ENCODE measurements at places on chromosomes 11 and 22.

GRCh38 chr11:16097543-16097942, 258.8 kb downstream of the SOX6 start:
- DNase-seq: no peak

DNA sequence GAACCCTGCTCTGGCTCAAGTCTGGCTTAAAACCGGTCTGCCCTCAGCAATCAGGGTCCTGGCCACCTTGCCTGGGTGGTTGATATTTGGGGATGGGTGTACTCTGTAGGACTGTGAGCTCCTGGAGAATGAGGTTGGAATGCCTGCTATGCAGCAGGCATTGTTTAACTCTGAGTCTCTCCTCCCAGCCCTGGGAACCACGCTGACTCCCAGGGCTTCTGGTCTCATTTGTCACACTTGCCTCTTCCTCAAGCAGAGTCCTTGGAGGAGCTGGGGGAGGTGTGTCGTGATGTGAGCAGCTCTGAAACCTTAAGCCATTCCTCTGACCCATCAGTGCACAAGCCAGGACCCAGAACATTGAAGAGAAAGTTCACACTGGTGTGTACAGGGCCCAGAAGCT, 340.1 kb downstream of the MN1 start:
- DNase-seq: no peak

GRCh38 chr11:30333405-30333804, 10.5 kb downstream of the ARL14EP start:
- no peak for DNase-seq

GRCh38 chr11:60944490-60945294, 7.3 kb downstream of the SLC15A3 start:
- no peak for DNase-seq

DNA sequence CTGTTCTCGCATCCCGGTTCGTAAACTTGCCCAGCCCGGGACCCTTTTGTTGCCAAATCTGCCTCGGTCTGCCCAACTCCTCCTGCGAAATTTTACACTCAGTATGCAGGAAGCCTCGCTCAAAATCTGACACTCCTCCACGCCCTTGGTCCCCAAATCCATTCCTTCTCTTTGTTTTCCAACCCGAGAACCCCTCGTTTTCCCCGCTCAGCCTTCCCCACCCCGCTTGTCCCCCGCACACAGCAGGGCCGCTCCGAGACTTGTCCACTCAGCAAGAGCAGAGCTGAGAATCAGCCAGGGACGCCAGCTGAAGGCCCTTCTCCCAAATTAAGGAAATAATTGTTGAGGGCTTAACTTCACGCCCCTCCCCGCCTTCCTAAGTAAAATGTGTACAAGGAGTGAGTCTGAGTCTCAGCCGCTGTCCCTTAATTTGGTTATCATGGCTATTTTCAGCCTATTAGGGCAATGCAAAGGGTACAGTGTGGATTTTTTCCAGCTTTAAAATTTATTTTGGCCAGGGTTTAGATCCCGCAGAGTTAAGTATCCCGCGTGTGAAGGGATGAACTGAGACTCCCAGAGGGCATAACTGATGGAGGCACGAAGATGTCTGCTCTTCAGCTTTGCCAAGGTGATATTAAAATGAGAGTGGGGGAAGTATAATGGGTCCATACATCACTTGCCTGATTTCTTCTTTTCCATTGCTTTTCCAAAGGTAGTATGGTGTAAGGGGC, 581 bp upstream of the FBXO3 start:
- no peak for DNase-seq
